ENCODE measurements at places on chromosomes 6 and 20.
A peak's percentile ranks its signal among the peaks of the same experiment; 100 is the strongest.

DNA sequence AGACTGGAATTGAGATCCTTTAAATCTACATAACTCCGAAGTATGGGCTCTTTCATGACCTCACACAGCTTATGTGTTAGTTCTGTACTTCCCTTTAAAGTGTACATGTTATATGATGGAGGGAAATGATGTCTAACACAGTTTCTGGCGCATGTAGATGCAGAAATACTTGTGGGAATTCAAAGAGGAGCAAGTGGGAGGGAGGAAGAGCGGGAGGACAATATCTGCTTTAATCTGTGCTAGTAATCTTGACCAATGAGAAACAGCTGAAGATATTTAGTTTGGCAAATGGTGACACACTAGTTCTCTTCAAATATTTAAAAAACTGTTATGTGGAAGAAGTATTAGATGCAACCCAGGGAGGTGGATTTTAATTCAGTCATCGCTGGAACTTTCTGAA lies 62.9 kb upstream of the PLEKHG1 start:
- no peak for DNase-seq

DNA sequence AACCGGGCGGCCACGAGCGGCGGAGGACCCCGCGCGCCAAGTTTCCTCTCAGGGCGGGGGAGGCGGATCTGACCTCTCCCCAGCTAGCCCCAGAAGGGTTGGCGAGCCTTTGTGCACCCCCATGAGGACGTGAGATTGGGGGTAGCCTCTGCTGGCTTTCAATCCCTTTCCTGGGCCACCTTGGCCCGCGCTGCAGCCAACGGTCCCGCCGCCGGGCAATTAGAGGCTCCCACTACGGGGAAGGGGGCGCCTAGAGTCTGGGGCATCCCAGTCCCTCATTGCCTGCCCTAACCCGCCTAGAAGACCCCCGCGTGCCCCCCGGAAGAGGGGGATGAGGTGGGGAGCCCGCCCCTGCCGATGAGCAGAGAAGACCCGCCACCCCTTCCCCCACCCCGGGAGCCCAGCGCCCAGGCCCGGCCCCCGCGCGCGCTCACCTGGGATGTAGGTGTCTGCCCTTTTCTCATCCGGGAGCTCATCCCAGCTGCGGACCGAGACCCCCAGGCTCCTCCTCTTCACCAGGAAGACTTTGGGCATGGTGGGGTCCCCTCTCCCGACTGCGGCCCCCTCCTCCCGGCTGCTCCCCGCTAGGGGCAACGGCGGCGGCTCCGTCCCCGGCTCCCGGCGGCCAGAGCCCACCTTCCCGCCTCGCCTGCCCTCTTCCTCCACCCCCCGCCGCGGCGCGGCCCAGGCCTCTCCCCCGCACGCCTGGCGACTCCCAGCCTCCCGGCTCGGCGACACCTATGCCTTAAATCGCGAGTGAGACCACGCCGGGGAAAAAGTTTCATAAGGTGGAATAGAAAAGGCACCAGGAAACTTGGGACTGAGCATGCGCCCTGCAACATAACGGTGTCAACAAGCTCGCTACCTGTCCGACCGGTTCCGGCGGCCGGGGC lies at the start of gene OVOL2:
Gene OVOL2 (minus strand): TSS at position 816 of the 893 bp plus-strand sequence. CDS start 282 bp downstream, at position 534.
- DNase-seq: peak; percentile 74

DNA sequence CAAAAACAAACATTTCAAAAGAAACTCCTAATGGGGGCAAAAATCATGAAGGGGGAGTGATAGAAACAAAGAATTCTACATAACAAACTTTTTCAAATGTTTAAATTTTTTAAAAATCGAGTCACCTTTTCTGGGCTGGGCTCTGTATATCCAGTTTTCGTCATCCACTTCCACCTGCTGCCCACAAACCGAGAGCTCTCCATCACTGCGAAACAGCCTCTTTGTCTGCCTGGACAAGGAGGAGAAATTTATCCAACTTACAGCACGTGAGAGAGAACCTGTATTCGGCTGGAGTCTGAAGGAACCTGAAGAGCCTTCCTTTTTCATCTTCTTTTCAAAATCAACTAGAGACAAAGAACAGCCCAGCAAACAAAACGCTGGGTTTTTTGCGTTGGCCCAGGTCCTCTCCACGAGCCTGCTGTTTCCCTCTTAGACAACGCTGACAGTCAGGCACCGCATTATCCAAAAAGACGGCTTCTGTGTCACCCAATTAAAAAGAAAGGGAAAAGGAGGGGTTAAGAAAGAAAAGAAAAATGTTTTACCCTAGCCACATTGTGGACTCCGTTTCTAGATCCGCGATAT lies 72.4 kb upstream of the NHSL1 start:
- DNase-seq: peak; percentile 40

DNA sequence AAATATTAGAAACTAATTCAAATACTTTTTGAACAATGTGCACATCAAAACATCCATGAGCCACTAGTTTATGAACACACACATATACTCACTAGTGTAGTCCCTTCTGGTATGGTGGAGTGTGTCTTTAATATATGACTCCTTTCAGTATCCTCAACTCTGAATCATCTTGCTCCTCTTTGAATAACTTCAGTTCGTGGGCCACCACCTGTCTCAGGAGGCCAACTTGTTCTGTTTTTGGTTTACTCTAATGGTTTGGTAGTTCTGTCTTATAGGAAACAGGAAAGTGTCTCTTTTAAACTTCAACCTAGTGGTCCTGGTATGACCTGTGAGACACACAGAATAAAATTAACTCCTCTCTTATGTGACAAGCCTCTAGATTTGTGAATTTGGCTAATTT lies 55.6 kb downstream of the ZNF292 start:
- no peak for DNase-seq

- DNase-seq: no peak
These were observed 29.6 kb upstream of the SYNDIG1 start for GRCh38 chr20:24439737-24440387.

DNA sequence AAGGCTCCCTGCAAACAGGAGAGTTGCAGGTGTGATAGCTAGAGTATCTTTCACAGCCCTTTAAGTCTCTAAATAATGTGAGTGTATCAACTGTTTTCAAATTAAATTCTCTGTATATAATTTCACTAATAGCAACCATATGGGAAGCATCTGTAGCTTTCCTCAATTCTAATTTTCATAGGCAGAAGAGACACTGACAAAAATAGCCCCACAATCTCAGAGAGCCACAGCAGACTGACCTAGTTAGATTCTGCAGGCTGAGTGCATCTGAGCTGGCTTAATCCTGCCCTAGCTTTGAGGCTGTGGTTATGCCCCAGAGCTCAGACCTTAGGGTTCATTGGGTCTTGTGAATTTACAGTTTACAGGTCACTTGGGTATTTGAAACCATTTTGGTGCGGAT lies 63.9 kb downstream of the MAP7 start:
- no peak for DNase-seq

DNA sequence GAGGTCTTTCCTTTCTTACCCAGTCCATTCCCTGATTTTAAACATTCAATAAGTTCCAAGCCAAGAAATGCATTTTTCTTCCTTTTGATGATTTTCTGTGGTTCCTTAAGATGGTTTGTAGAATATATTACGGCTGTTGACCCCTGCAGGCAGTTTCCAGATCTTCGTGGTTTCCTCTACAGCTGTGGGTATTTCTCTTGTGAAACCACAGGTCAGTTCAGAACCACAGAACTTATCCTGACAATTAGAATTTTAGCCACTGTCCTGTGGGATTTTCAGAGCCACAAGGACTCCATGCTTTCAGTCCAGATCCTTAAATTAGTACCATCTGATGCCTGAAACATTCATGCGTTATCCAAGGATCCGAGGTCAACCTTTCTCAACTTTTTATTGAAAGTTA lies 29.7 kb upstream of the EXOC2 start:
- DNase-seq: no peak

GRCh38 chr6:147503587-147503986 lies 4.9 kb upstream of the SAMD5 start:
- DNase-seq: no peak

DNA sequence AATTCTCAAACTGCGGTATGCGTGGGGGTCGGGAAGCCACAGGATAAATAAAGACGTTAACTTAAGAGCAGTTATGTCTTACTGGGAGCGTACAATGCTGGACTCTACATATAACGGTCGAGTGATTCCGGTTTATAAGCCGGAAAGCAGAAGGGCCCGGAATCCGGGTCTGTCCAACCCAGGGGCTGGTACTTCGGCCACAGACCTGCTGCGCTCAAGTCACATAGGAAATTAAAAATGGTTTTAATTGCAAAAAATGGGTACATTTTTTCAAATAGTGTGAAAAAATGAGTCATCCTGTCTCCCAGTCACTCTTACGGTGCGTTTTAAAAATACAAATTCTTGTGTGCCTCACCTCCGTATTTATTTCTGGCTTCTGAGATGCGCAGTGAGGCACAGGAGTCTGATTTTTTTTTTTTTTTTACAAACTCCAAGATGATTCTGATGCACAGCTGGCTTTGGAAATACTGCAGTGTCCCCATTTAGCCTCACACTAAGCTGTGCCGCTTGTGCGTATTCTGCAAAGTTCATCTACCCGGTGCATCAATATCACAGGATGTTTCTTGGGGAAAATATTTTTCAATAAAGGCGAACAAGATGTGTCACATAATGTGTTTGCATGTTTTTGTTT lies 1.0 kb downstream of the PCIF1 start:
- DNase-seq: no peak

DNA sequence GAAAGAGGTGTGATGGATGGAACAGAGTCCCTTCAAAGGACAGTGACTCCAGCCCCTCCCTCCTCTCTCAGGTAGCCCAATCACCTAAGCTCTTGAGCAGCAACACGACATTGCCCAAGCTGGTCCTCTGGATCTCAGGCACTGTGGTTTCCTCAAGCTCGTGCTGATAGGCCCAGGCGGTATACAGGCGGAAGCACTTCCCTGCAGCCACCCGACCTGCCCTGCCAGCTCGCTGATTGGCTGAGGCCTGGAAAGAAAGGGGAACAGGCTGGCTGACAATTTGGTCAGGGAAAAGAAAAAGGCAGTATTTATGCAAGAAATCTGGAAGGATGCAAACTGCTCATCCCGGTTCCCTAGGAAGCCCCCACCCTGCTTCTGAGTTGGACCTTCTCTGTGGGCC lies 9.6 kb downstream of the C6orf136 start:
- no peak for DNase-seq

GRCh38 chr6:44260451-44261297 lies 3.3 kb upstream of the SLC35B2 start:
- no peak for DNase-seq

- DNase-seq: no peak
These were observed 40.0 kb downstream of the PHIP start for GRCh38 chr6:79038061-79038460.

DNA sequence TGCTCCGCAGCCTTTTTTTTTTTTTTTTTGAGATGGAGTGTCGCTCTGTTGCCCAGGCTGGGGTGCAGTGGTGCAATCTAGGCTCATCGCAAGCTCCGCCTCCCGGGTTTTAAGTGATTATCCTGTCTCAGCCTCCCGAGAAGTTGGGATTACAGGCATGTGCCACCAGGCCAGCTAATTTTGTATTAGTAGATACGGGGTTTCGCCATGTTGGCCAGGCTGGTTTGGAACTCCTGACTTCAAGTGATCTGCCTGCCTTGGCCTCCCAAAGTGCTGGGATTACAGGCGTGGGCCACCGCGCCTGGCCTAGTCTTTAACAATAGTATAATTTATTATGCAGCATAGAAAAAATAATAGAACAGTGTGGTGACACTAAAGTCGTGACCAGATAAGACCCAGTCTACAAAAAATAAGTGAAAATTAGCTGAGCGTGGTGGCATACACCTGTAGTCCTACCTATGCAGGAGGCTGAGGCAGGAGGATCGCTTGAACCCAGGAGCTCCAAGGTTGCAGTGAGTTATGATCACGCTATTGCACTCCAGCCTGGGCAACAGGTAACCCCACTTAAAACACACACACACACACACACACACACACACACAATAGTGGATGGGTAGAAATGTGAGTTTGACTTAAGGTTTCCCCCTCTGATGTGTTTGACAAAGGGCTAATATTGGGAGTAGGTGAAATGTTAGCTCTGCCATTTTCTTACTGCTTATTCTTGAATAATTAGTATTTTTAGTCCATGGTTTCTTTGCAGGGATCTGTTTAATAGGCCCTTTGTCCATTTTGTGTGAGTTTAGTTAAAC lies 6.5 kb downstream of the PIM1 start:
- no peak for DNase-seq

DNA sequence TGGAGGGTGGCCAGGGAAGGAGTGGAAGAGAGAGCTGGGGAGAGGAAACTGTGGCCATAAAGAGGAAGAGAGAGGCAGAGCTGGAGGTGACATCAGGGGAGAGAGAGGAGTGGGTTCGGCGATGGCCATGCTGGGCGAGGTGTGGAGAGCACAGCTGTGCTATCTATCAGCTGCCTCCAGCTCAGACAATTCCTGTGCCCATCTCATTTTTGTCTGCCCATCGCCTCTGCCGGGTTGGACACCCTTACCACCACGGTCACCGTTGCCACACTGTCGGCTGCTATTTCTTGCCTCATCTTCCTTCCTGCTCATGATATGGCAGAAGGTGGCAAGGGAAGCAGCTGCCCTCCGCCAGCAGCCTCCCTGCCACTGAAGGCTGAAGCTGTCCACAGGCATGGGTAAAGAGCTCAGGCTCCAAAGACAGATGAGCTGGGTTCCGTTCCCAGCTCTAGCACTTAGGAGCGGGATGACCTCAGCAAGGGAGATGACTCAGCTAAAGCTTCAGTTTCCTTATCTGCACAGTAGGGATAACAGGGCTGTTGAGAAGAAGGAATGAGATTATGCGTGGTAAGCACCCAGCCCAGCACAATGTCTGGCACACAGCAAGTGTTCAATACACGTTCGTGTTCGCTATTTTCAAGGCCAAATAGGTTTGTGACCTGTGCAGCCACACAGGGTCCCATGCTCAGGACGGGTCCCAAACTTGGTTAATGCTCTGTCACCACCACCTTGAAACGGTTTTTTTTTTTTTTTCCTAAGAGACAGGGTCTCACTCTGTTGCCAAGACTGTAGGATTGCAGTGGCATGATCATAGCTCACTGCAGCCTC lies 21.9 kb upstream of the TAF8 start:
- no peak for DNase-seq

GRCh38 chr20:60214901-60215815 lies 256.9 kb downstream of the CDH26 start:
- DNase-seq: no peak

DNA sequence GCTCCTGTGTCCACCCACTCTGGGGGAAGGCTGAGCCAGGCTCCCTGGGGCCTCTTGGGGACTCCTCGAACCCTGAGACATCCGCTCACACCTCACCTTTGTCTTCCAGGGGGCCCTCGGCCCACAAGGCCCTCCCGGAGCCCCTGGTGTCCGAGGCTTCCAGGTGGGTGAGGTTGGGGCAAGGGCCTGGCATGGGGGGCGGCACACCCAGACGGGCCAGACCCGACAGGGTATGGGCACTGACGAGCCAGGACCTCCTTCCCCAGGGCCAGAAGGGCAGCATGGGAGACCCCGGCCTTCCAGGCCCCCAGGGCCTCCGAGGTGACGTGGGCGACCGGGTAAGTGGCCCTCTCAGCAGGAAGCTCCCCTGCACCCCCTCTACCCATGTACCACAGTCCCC lies 13.4 kb downstream of the COL9A3 start:
- no peak for DNase-seq

- DNase-seq: no peak
These were observed 125.6 kb downstream of the CDC5L start for GRCh38 chr6:44512868-44513741.

DNA sequence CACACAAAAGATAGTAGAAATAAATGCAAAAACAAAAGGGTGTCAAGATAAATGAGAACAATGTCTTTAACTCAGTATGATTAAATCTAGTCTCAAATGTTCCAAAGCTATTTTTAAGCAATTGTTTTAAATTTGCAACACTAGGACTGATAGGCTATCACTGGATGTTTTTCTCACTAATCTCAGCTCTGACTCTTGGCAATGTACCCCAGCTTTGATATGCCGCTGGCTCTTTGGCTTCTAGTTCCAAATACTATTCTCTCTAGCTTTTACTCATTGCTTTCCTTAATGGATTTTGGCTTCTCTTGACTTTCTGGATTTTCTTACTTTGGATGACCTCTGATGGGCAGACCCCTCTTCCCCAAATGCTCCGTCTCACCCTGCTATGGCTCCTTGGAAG lies 116.0 kb upstream of the SLC35B3 start:
- DNase-seq: no peak

Measured in NCI-H1105 (cell line).